Nucleus accumbens (tissue), 56 donors: ENCODE measurements at places on chromosomes 2 and 18.

GRCh38 chr2:216144857-216145256 lies 35.7 kb downstream of the XRCC5 start:
- DNase-seq = no peak

DNA sequence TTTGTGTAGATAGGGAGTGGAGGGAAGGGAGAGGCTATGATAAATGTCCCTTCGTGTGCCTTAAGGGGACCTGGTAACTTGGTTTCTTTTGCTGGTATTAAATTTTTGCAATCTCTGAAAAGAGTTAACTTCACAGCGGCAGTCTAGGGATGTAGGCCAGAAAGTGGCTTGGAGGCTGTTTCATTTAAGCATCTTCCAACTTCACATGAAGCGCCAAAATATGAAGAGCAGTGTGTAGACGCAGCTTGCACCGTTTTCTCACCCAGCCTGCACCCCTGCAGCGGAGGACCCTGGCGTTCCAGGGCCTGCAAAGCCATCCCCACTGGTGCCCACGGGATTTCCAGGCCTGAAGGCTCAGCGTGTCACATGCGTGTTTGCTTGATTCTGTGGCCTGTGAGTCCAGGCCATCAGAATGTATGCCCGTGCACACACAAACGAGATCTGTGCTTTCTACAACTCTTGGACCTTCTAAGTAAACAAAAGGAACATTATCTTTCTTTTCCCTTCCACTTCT lies 87.2 kb upstream of the EPB41L3 start:
- DNase-seq = no peak

DNA sequence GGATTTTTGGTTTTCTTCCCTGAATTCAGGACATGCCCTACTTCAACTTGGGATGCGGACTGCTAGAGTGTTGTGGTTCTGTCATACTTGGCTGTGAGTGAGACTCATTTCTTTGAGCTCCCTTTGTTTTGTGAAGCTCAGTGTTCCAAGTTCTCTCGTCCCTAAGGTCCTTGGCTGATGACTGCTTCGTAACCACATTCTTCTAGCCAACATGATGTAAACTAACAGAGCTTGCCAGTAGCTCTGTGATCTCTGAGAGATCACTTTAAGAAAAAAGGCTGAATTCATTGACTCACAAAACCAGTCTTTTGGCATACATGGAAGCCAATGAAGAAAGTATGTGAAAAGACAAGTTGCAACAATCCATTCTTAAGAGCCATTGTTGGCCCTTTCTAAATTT lies 96.9 kb upstream of the MSTN start:
- no peak for DNase-seq

DNA sequence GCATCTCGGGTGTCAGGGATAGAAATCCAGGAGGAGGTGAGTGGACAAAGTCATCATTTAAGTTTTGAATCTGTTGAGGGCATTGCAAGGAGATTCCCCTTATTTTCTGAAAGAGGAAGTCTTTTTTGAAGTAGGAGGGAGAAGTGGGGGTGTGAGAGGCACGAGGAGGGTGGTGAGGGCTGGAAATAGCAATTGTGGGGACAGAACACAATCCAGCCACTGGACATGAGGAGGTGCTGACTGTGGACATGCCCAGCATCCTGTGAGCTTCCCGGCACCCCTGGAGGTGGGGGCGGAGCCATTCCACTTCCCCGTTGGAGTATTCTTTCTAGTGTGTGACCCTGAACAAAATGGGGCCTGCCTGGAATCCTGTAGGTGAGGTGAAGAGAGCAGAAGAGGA lies 310.7 kb upstream of the EPAS1 start:
- no peak for DNase-seq

- DNase-seq = no peak
Observed at GRCh38 chr2:220556658-220557057, 929.2 kb downstream of the SLC4A3 start.

DNA sequence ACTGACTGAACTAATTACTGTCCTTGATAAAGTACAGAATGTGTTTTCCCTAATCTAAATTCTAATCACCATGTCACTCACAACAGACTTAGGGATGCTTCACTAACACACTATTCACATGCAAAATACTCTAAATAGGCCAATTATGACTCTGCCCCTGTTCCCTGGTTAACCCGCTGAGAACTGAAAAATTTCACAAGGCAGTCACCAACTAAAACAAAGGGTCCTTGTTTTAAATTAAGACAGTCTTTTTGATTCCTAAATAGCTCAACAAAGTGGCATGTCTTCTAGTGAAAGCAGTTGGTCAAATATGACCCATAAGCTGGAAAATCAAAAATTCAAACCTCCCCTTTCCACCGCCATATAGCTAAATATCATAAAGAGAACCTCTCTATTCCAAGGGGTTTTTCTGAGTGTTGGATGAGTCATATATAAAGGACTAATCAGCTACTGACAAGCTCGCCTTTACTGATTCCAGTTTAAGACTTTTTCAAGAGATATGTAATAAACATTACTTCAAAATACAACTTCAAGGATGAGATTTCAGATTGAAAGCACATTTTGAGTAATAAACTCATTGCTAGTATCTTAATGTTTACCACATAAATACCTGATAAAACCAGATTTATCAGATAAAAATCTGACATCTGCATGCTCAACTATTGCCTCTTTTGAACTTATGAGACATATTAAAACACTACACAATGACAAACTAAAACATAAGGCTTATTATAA lies 235.8 kb downstream of the TCF4 start:
- DNase-seq = peak; percentile 15

DNA sequence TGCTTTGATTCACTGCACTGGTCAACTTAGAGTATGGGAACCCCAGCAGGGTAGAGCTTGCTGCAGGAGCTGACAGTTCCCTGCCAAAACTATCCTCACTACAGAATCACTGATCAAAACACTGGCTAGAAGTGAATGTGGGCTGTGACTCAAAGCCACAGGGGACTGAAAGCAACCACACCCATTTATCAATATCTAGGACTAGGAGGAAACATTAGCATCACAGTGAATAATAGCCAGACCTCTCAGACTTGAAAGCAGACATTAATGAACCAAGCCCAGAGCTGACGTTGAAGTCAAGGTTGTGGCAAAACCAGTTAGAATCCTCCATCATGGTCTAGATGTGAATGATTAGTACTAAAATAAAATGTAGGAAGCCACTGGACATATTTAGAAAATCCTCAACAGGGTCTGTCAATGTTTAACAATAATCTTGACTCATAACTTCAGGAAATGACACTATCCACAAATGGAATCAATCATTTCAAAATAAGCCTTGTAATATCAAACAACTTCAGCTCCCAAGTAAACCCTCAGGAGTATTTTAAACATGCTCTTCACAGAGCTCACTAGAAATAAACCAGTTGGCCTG lies 131.4 kb downstream of the CDH20 start:
- DNase-seq = no peak

DNA sequence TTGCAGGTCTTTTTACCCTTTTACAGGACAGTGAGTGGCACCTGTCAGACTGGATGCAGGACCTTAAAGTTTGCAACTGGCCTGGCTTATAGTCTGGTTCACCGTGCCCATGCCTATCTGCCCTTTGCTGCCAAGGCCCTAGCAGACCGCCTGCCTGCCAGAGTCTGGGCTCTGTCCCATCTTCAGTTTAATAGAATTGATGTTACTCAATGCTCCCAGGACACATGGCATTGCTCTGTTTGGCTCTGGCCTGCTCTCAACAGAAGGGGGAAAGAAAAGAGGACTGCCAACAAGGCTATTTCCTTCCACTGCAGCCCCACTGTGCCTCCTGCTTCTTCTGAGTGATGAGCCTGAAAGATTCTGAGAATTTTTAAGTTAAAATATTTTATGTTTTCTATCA lies 25.6 kb upstream of the TMEM178A start:
- peak; percentile 39 for DNase-seq

DNA sequence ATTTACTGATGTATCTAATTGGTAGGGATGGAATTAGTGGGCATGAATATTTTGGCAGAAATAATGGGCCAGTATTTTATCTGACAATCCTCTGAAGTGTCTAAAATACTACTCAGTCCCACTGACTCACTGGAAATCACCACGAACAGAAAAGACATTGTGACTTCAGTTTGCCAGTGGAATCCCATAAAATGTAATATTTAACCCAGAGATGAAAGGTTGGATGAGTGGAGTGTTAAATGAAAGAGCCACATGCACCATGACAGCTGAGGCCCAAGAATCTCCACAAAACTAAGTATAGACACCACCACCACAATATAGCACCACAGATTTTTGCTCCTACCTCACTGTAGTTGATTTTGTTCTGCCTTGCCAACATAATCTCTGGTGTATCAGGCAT lies 103.9 kb downstream of the NEB start:
- no peak for DNase-seq

DNA sequence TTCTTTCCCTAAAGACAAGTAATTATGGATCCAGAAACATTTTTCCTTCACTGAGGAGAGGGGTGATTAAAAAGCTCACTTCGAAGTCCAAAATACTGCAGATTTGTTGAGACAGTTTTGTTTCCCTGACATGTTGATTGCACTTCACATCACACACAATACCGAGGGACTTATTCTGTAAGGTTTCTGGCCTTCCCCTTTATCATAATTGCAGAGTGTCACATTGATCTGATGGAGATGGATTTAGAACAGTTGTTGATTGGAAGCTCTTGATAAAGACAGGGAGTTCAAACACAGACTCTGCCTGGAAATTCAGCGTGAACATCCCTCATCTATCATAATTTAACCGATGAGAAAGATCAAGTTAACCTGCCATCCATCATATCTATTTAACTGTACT lies 163.6 kb downstream of the PTPRM start:
- DNase-seq = no peak

GRCh38 chr2:96554293-96555145 lies 18.0 kb downstream of the ARID5A start:
- DNase-seq = peak; percentile 11

- no peak for DNase-seq
Observed at GRCh38 chr2:26583381-26583911, 57.7 kb downstream of the CIB4 start.
